Common myeloid progenitor, CD34-positive (primary cell): ENCODE measurements at places on chromosomes 16 and 17.
A peak's percentile ranks its signal among the peaks of the same experiment; 100 is the strongest.

GRCh38 chr17:59491353-59492090 is 73.9 kb upstream of the DHX40 start:
- no peak for DNase-seq

DNA sequence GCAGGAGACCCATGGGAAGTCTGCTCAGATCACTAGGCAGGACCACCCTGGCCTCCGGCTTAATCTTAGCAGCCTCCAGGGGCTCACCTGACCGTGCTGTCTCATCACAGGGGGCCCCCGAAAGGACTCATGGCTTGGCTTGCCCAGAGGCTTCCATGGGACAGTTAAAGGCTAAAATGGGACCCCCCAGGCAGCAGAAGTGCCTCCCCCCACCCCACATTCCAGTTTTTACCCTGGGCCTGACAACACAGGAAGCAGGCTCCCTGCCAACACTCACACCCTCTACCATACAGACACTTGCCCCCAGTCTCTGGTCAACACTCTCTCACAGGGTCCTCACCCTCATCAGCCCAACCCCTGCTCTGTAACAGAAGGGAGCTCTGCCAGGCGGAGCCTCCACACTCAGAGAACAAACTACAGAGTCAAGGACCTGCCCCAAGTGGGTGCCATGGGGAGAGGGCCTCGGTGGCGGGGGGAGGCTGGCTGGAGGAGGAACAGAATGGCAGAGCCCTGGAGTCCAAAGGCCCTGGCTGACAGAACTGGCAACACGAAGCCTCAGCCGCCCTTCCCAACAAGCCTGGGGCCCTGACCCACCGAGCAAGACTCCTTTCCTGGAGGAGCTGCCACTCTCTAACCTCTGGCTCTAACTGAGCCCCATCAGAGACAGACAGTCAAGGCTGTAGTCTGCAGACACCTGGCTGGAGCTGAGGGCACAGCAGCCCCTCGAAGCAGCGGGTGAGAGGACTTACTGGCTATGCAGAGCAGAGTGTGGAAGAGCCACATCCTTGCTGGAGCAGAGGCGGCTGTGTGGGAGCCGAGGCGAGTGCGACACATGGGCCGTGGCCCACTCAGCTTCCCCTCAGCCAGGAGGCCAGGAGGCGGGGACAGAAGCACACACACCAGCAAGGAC is at the start of gene ITGAE:
ITGAE (minus strand) TSS at position 827 of the 910 bp plus-strand sequence; CDS start at position 783, 44 bp downstream.
- DNase-seq, result no peak

DNA sequence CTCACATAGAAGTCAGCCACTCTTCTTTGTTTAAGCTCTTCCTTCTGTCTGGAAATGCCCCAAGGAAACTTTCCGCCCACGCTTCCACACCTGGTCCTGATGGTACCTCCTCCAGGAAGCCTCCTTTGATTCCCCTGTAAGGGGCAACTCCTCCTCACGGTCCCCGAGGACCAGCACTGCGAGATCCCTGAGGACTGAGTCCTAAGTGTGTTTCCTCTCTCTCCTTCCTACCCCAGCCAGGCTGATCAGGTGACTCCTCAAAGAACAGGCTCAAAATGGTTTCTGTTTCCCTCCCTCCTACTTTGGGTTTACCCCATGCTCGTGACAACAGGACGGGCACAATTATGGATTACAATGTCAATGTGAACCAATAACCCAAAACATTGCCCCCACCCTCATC is 63.0 kb upstream of the MED9 start:
- DNase-seq, result no peak

GRCh38 chr17:78912082-78912481 is 9.1 kb upstream of the CEP295NL start:
- DNase-seq, result no peak

- DNase-seq, result no peak
These were observed 740 bp upstream of the CMIP start for GRCh38 chr16:81443688-81444447.

DNA sequence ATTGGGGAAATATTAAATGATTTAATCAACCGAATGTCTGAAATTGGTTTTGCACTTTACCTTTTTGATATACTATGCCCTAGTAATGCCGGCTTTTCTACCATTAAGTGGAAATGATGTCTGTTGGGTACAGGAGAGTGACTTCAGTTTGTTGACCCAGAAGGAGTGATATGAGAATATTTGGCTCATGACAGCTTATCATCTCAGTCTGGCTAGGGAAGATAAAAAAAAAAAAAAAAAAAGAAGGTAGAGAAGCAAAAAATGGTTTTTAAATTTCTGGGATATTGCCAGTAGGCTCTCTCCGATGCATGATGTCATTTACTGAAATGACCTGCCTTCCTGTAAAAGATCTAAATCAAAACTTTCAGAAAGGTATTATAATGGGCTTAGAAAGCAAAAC is 69.0 kb downstream of the CNTNAP4 start:
- no peak for DNase-seq

- DNase-seq, result no peak
These were observed 86.6 kb downstream of the NXN start for GRCh38 chr17:892958-893357.

DNA sequence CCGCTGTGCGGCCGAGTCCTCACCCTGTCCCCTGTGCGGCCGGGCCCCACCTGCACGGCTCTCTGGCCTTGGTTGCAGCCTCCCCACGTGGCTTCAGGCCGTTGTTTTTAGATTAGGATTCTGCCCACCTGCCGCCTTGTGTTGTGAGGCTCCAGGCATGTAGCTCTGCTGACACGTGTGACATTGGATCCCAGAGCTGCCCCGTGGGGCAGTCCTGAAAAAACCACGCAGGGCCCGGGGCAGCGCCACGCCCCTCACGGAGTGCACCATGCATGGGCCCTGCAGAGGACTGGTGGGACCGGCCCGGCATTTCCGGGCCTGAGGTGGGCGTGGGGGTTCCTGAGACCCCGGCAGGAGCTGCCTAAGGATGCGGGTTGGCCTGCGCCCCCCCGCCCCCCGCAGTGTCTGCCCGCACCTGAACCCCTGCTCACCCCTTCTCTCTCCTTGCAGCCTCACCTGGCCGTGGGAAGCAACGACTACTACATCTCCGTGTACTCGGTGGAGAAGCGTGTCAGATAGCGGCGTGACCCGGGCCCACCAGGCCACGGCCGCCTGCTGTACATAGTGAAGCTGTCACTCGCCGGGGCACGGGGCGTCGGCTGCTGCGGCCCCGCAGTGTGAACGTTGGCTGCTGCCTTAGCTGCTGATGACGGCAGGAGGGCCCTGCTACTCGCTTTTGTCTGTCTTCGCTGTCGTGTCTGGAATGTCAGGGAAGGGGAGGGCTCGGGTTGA is 27.7 kb upstream of the CHMP6 start:
- no peak for DNase-seq

DNA sequence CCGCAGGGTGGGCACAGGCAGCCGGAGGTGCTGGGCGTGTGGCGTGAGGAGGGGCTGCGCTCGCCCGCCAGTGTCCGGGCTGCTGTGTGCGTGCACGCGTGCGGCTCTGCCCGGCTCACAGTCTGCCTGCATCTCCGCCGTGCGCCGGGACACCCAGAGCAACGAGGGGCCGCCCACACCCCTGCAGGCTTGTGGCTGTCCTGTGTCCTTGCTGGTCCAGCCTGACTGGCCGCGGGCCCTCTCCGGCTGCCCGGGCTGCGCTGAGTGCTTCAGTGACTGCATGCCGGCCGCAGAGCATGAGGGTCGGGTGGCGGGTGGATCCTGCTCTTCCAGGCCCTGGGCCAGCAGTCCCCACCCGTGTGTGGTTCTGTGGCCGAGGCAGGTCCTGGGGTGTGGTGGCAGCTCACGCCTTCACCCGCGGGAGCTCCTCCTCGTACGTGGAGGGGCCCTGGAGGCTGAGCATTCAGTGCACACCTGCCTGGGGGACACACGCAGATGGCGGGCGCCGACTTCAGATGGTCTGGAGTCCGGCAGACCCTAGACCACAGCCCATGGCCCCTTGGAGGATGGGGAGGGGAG is 12.4 kb downstream of the TPSG1 start:
- no peak for DNase-seq

GRCh38 chr16:76535-77272 is 1.3 kb upstream of the MPG start:
- DNase-seq, result peak; percentile 35

DNA sequence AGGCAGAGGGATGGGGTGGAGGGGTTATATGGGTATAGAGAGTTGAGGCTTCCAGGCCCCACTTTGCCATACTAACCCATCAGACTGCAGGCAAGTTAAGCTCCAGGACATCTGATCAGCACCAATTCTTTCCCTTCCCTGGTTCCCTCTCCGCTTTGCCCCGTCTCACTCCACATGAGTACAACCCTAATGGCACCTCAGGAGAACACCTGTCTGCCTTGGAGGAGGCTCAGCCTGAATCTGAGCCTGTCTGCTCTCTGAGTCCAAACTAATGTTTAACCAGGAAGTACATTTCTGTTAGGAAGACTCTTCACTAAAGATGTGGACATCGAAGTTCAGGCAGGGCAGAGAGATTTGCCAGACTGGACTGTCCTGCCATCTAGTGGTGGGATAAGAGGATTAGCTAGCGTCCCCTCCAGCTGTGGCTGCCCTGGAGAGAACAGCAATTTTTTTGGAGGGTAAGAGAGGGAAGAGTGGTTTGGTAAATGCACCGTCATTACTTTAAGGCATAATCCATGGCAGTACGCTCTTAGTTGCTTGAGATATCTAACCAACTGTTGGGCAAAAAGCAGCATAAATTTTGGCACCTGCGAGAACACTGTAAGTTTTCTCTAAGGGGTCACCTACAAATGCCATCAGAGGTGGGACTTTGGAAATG is 29.2 kb upstream of the LRRC75A start:
- peak; percentile 92 for DNase-seq

DNA sequence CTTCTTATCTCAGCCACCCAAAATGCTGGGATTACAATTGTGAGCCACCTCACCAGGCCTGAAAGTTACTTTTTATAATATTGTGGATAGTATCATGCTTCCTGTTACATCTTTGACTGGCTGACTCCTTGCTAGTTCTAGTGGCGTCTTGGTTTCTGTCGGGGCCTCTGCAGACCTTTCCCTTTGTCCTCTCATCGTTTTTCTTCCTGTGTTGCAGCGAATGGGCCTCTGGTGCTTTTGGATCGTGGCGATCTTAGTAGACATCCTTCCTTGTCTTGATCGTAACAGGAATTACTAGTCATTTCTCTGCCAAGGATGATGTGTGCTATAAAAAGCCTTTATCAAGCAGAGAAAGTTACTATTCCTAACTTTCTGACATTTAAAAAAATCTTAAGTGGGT is 20.8 kb downstream of the ASPSCR1 start:
- DNase-seq, result no peak

DNA sequence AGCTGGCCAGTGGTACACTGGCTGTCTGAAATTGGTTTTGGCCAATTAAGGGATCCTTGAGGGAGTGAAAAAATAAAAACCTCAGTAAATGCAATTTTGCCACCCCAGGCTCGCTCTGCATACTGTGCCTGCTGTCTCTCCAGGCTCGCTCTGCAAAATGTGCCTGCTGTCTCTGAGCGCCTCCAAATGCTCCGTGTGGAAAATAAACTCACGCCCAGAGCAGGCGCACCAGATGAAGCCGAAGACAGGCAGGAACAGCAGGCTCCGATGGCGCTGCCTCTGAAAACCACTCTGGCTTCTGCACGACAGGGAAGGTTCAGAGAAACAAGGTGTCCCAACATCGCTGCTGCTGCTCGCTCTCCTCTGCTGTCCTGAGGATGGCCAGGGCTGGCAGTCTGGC is 29.1 kb downstream of the SNN start:
- DNase-seq, result no peak

- DNase-seq, result no peak
These were observed 44.8 kb upstream of the NLRP1 start for GRCh38 chr17:5629128-5629527.
